CD8-positive, alpha-beta memory T cell (primary cell): ENCODE measurements at places on chromosomes 1 and 21. TPM values are rescaled to one million over a fixed set of nuclear protein-coding genes. Genes with fewer than 3 reads are reported as not detected.

DNA sequence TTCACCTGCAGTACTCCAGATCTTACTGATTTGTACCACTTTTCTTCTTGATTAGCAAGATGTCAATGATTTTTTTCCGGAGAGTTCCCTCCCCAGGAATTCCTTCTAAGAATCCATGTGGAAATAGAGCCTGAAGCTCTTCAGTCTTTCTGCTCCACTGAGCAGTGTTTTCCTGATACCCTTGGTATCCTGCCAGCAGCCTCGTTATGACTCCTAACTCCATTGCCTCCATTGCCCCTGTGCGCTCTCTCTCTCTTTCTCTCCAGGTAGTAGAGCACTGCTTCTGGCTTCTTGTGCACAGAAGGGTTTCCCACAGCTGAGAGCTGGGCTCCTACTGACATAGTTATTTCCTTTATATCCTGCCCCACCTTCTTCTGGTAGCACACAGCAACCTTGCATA lies 12.2 kb downstream of the UBE2U start:
- no peak for DNase-seq

DNA sequence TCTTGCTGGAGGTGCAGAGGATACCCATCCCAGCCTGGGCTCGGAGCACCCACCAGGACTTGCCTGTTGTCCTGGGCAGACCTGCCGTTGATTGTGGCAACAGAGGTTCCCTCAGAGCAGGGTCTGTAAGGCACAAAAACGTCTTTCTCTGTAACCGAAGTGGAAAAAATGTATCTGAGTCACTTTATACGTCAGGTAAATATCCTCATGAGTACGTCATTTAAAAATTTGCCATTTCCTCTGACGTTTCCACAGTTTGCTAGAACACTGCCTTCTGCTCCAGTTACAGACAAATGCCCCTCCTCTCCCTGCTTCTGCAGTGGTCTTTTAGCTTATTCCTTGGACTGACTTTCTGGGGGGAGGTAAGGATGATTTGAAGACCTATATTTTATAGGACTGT lies 326.8 kb downstream of the HHAT start:
- DNase-seq = no peak

DNA sequence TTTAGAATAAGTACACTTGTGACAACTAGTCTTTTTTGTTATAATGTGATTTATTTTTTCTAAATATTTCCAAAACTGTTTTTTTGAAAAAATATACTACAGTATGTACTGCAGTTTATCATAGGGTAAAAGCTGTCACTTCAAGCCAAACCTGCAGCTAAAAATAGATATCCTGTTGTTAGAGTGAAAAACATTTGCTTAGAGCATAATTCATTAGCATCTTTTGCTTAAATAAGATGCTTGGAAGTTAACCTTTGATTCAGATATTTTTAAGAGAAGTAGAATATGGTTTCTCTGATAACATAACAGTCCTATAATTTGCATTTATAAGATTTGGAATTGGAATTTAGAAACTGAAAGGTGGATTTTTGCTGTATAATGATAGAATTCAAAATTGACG lies 21.5 kb downstream of the PRKACB start:
- DNase-seq = no peak

DNA sequence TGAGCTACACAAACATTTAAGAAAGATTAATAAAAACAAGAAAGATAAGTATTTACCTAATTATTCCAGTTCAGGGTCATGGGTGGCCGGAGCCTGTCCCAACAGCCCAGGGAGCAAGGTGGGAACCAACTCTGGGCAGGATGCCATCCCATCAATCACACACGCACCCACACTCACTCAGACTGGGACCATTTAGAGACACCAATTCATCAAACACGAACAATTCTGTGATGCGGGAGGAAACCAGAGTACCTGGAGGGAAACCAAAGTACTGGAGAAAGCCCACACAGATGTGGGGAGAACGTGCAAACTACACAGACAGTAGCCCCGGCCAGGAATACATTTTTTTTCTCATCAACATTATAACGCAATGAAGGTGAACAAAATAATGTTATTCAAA lies 16.2 kb downstream of the WASF2 start:
- DNase-seq = no peak

The HPCA gene
- not detected for total RNA-seq
